ENCODE measurements at places on chromosomes 7 and 10.

GRCh38 chr10:75165684-75166622, 44.6 kb upstream of the VDAC2 start:
- no peak for DNase-seq

GRCh38 chr7:44394636-44395035, 69.2 kb upstream of the CAMK2B start:
- DNase-seq = no peak

DNA sequence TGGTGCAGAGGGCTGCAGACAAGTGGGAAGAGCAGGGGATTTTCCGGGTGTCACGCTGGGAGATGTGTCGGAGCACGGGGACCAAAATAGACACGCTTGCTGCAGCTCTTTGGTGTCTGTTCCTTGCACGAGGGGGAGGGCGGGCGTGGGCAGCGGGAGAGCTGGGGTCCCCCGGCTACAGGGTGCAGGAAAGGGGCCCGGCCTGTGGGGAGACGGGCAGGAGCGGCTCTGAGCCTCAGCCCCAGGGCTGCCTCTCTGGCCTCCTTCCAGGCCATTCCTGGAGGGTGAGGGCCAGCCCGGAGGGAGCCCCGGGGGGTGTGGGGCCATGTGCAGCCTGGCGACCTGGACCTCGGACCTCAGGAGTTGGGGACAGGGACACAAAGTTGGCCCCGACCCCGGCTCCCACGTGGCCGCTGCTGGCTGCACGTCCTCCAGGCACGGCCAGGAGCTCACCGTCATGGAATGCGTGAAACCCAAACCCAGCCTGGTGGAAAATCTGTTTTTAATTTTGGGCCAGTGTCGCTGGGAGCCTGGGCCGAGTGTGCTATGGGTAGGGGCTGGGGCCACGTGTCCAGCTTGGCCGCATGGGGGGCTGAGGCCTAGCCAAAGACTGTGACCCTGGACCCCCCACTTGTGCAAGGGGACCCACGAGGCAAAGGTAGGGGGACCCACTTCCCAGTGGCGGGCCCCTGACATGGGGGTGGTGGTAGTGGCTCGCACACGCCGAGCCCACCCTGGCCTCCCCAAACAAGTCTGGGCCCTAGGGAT, 6.6 kb downstream of the TTYH3 start:
- DNase-seq = peak; percentile 77

- DNase-seq = peak; percentile 26
Observed at GRCh38 chr10:115141254-115141653, 48.1 kb downstream of the ATRNL1 start.

- DNase-seq = peak; percentile 56
Observed at GRCh38 chr7:132472463-132473120, 103.7 kb downstream of the PLXNA4 start.

GRCh38 chr7:79272066-79272669, 181.3 kb downstream of the MAGI2 start:
- peak; percentile 36 for DNase-seq

GRCh38 chr7:22129166-22129565, 183.5 kb upstream of the CDCA7L start:
- DNase-seq = no peak

GRCh38 chr10:78706726-78707540, 361.8 kb upstream of the ZMIZ1 start:
- no peak for DNase-seq

DNA sequence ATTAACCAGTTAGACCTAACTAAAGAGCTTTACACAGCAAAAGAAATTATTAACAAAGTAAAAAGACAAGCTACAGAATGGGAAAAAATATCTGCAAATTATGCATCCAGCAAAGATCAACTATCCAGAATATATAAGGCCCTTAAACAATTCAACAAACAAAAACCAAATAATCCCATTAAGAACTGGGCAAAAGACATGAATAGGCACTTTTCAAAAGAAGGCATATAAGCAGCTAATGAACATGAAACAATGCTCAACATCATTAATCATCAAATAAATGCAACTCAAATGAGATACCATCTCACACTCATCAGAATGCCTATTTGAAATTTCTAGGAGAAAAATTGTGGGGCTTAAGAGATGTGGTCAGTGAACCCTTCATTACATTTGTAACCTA, 15.0 kb upstream of the DMTF1 start:
- no peak for DNase-seq

DNA sequence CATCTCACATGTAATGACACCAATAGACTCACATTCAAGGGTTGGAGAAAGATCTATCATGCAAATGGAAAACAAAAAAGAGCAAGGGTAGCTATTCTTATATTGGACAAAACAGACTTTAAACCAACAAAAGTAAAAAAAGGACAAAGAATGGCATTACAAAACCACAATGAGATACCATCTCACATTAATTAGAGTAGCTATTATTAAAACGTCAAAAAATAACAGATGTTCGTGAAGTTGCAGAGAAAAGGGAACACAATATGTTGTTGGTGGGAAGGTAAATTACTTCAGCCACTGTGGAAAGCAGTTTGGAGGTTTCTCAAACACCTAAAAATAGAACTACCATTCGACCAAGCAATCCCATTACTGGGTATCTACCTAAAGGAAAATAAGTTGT, 197.0 kb downstream of the SNX13 start:
- no peak for DNase-seq

GRCh38 chr10:93459466-93459865, 22.7 kb downstream of the MYOF start:
- no peak for DNase-seq

GRCh38 chr10:103463499-103463898, 4.8 kb upstream of the CALHM1 start:
- no peak for DNase-seq

GRCh38 chr10:11793762-11794479, 29.2 kb upstream of the PROSER2 start:
- DNase-seq = peak; percentile 77

- DNase-seq = no peak
Observed at GRCh38 chr7:46208635-46209525, 287.8 kb upstream of the IGFBP3 start.

DNA sequence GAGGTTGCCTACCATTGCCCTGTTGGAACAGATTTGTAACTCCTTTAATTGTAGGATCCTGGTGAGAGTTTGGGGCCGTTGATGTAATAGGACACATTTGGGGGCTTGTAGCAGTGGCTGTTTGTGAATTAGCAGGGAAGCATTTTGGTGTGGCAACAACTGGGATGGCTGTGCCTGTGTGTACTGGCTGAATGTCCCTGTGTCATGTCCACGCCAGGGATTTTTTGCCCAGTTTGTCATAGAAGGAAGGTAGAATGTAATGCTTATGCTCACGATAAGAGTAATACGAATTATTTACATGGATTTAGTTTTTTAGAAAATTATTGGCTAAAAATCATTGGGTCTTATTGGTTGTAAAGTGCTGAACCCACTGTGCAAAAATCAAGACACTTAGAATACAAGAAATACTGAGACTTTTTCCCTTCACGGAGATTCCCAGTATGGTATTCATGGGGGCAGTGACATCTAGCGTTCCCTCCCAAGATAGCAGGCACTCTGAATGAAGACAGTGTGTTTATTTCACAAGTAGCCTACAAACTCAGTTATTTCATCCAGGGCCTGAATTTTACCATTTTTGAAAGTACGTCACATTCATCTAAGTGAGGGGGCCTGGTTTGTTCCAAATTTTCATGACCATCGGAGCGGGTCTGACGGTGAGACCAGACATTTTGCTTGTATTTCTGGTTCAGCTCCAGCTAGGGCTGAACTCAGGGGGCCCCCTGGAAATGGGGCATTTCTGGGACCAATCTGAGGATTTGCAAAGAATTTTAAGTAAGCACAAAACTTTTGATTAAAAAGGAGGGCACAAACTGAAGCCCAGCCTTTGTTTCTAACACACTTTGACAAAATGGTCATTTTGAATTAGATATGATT, 74.7 kb downstream of the CACNB2 start:
- peak; percentile 13 for DNase-seq

- DNase-seq = no peak
Observed at GRCh38 chr7:18393465-18394118, 102.0 kb upstream of the HDAC9 start.

DNA sequence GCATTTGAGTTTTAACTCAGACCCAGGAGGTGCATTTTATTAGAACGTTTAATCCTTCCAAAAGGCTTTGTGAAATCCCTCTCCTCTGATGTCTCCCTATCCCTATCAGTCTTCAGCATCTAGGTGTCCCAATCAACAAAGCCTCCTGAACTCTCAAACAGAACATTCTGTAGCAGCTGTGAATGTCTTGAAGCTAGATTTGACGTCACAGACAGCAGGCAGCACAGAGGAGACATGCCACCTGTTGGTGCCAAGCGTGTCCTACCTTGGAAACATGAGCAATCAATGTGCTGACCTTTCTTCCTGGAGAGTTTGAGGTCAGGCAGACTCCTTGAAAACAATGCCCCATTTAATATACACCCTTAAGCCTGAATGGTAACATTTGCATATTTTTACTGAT, 125.5 kb downstream of the RNLS start:
- no peak for DNase-seq

- no peak for DNase-seq
Observed at GRCh38 chr10:130135676-130136225, 440 bp upstream of the GLRX3 start.

GRCh38 chr7:11950942-11951341, 118.9 kb upstream of the THSD7A start:
- no peak for DNase-seq

- no peak for DNase-seq
Observed at GRCh38 chr7:152590481-152590880, 85.5 kb downstream of the XRCC2 start.

GRCh38 chr7:16086743-16087142, 334.6 kb downstream of the CRPPA start:
- no peak for DNase-seq

GRCh38 chr7:46855851-46856250, 726.1 kb downstream of the TNS3 start:
- no peak for DNase-seq

DNA sequence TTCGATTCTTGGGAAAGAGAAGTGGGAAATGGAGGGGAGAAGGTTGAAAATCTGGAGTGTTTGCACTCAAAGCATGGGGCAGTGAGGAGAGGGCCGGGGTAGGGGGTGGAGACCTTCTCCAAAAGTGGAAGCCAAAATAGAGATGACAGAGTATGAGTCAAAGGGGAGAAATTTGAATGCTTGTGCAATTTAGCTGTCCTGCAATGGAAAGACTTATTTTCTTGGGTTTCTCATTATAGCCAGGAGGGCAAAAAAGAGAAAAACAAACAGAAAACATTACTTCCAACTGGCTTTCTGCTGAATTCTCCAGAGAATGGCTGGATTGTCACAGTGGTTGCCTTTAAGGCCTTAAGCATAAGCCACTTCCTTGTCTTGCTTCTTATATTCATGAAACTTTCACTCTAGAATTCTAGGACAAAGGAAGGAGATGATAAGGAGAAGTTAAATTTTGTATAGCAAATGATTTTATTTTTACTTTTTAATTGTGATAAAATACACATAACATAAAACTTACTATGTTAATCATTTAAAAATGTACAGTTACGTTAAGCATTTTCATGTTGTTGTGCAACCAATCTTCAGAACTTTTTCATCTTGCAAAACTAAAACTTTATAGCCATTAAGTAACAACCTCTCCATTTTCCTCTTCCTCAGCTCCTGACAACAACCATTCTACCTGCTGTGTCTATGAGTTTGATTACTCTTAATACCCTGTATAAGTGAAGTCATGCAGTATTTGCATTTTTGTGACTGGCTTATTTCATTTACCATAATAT, 100.2 kb downstream of the GPR85 start:
- DNase-seq = peak; percentile 68

DNA sequence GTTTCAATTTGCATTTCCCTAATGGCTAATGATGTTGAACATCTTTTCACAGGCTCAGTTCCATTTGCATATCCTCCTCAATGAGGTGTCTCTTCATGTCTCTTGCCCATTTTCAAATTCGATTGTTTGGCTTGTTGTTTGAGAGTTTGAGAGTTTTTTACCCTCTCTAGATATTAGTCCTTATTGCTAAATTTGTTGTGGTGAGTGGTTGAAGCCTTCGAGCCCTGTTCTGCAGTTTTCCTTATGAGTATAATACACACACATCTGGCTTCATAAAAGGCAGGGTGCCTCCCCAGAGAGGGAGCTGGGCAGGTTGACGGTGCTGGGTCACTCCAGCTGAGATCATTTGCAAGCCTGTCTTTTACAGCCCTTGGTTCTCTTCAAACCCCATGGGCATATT, 65.1 kb downstream of the RGS10 start:
- DNase-seq = no peak

GRCh38 chr10:76010703-76011102, 579.3 kb downstream of the LRMDA start:
- no peak for DNase-seq

DNA sequence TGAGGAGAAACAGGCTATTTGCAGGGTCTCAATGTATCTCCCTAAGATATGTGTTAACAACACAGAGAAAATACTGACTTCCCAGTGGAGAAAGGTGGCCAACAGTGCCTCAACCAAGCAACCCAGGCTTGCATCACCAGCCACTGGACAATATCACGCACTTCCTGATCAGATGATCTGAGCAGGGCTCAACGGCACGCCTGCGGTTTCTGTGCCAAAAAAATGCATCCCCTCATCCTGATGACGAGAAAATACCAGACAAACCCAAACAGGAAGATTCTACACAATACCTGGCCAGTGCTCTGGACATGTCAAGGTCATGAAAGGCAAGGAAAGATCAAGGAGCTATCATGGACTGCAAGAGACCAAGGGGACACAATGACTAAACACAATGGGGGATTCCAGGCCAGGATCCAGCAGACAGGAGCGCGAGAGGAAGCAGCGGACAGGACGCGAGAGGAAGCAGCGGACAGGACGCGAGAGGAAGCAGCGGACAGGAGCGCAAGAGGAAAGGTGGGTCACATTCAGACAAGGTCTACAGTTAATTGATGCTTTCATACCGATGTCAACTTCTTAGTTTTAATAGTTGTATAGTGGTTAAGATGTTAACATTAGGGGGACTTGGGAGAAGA, 51.1 kb downstream of the GNA12 start:
- DNase-seq = no peak
